ENCODE measurements at places on chromosomes 1 and 21. TPM values are rescaled to one million over a fixed set of nuclear protein-coding genes. Genes with fewer than 3 reads are reported as not detected.

DNA sequence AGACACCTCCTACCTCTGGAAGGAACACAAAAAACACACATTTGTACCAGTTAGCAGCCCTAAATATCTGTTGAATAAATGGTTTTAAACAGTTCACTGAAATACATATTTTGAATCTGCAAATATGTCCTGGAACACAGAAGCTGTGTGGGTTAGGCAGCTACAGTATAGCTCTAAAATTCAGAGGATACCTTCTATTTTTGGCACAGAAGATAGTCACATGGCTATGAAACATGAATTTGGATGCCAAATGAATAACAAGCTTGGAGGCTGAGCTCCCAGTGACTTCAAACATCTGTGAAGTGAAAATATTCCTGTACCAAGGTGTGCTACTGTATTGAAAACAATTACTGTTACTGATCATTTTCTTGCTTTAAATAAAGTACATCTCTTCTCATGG, 391.5 kb upstream of the ADGRL2 start:
- no peak for DNase-seq

- DNase-seq = peak; percentile 67
Measured at GRCh38 chr1:84272401-84272800, 29.1 kb upstream of the SAMD13 start.

DNA sequence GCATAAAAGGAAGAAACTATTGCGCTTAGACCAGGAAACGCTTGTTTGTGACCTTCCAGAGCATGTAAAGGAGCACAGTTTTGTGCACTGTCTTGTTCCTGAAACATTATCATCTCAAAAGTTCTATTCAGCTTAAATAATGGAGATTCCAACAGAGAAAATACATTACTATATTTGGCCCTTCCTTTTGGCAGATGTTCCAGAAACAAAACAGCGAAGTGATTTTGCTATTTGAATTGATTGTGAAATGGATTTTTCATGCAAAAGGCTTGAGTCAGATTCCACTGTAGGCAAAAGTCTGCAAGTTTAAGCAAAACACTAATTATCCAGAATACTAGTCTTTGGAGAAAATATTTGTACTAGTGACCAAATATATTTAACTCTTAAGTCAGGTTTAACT, 80.3 kb upstream of the PTBP2 start:
- DNase-seq = no peak

DNA sequence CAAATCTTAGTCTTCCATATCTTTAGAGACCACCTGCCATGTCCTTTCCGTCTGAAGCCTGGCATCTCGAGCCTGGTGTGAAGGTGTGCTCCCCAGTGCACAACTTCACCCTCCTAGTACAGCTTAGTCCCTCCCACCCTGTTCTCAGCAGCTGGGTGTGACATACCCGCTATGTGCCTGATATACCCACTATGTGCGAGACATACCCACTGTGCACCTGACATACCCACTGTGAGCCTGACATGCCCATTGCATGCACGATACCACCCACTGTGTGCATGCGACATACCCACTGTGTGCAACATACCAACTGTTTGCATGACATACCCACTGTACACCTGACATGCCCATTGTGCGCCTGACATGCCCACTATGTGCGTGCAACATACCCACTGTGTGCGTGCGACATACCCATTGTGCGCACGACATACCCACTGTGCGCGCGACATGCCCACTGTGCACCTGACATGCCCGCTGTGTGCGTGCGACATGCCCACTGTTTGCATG, 3.0 kb upstream of the RRP1 start:
- no peak for DNase-seq

DNA sequence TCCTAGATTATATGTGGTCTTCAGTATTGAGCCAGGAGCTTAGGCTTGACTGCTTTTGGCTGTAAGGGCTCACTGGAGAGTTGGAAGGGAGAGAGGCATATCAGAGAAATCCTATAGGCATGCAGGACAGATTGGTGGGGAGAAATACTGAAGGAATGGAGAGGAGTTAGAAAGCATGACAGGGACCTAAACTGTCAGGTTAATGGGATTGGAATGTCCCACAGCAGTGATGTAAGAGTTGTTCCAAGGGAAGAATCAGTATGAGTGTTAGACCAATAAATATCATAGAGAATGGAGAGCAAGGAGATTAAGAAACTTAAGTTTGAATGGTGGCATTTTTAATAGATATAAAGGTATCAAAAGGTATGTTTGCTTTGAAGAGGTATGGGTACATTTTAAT, 39.7 kb downstream of the SLC35A3 start:
- DNase-seq = no peak

DNA sequence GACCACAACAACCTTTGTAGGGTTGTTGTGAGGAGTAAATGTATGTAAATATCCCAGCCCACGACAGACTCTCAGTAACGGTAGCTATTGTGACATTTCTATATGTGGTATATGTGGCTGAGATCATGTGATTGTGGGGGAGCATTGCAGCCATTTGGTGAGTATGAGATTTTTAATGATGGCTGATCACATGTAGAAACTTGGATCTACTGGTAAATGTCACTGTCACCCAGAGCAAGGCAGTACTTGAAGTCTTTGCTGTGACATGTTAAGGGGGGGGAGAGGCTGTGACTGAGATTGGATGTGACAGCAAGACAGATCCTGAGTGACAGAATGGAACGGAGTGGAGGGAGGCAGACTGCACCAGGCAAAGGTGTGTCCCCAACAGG, 23.9 kb upstream of the MEF2D start:
- no peak for DNase-seq

DNA sequence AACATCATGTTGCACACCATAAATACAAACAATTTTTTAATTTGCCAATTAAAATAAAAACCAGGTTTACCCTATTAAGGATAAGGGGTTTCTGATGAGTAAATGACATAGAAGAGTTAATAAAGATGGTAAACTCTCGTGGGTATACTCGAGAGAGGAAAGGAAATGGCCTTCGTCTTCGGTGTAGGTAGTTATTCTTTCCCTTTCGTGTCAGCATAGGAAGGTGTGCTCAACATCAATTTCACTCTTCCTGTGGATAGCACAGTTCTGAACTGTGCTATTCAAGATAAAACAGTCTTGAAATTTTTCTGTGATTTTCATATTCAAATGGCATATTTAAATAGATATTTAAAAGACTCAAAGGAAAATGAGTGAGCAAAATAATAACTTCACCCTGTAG, 98.2 kb downstream of the RGL1 start:
- DNase-seq = no peak

DNA sequence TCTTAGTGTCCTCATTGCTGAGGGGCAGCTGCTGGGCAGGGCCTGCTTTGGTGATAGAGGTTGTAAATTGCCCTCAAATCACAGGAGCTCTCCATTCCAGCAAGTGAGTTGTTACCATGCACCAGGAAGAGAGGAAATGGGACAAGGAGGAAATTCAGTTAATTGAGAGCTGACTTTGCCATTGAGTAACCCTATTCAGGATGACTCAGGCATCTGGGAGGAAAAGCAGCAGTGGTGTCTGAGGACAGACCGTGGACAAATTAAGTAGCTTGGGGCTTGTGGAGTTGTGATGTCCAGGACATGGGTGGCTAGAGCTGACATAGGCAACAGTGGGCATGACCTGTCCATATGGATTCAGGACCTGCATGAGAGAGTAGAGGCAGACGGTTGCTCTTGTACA, 5.9 kb downstream of the ARHGEF10L start:
- no peak for DNase-seq

DNA sequence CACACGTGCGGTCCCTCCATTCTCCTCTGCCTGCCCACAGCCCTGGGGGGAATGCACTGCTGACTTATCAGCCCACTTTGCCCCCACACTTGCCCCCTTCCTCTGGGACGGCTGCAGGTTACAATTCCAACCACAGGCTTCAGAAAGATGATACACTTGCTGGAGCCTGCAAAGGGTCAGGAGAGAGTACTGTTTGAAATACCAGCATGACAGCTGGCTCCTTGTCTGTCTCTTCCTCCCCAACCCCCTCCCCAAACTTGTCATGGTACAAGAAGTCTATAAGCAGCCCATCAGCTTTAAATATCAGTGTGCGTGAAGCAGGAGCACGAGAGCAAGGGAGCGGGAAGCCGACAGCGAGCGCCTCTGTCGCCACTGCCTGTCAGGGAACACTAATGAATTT, 62.4 kb downstream of the ERI3 start:
- no peak for DNase-seq

GRCh38 chr1:60071296-60071695, 2.3 kb downstream of the C1orf87 start:
- DNase-seq = no peak

DNA sequence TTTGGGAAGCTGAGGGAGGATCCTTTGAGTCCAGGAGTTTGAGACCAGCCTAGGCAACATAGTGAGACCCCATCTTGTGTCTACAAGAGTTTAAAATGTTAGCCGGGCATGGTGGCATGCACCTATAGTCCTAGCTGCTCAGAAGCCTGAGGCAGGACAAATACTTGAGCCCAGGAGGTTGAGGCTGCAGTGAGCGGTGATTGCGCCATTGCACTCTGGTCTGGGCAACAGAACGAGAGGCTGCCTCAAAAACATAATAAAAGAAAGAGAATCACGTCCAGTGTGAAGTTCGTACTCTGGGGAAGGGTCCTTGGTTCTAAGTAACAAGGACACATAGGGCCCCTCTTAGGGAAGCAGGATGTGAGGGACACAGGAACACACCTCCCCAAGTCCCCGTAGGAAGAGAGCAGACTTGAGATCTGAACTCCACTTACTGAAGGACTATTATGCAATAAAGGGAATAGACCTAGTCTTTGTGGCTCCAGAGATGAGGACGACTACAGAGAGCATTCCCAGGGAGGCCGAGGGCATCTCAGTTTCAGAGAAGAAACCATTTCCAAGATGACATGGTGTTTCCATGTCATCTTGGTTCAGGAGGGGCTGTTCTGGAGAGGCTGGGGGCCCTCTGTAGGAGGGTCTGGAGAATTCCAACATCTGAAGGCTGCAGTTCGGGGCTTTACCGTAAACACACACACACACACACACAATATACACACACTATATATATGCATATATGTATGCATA, 10.8 kb upstream of the ENO1 start:
- no peak for DNase-seq

DNA sequence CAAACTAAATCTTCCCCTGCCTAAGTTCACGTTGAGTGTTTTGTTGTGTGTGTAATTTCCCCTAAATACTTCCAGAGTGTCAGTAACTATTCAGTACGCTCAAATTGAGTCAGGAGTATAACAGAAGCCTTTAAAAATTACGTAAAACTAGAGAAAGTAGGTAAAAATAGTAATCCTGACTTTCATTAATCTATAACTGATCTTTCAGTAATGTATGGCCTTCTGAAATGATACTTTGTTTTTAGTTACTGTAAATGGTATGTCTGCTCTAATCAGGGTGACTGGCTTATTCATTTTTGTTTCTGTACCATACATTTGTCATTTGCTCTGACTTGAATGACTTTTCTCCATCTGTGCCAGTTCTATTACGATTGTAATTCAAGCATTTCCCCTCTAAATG, 29.4 kb downstream of the MIER1 start:
- no peak for DNase-seq

DNA sequence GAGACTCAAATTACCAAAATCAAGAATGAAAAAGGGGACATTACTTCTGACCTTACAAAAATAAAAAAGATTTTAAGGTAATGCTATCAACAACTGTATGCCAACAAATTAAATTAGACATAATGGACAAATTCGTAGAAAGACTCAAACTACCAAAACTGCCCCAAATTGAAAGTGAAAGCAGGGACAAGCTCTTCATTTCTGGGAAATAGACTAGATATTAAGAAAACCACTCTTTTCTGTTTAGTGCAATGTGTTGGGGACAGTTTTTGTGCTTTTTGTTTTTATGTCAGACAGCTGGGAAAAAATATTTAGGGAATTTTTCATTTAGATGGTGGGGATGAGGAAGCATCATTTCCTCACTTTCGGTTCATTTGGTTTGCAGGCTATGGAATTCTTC, 4.9 kb upstream of the GBP1 start:
- no peak for DNase-seq

- no peak for DNase-seq
Measured at GRCh38 chr1:30449428-30450147, 273.8 kb downstream of the MATN1 start.

The ORC1 gene
- total RNA-seq = 0.52 TPM

The ABCG1 gene
- 7.6 TPM for total RNA-seq

The ZFP69B gene
- 1.8 TPM for total RNA-seq

The SLC25A34 gene
- total RNA-seq = 5.7 TPM

The MAP3K21 gene
- total RNA-seq = 62.3 TPM

The METTL25B gene
- 14.5 TPM for total RNA-seq

The CD52 gene
- not detected for total RNA-seq
